ENCODE measurements at places on chromosomes 13 and 19.

DNA sequence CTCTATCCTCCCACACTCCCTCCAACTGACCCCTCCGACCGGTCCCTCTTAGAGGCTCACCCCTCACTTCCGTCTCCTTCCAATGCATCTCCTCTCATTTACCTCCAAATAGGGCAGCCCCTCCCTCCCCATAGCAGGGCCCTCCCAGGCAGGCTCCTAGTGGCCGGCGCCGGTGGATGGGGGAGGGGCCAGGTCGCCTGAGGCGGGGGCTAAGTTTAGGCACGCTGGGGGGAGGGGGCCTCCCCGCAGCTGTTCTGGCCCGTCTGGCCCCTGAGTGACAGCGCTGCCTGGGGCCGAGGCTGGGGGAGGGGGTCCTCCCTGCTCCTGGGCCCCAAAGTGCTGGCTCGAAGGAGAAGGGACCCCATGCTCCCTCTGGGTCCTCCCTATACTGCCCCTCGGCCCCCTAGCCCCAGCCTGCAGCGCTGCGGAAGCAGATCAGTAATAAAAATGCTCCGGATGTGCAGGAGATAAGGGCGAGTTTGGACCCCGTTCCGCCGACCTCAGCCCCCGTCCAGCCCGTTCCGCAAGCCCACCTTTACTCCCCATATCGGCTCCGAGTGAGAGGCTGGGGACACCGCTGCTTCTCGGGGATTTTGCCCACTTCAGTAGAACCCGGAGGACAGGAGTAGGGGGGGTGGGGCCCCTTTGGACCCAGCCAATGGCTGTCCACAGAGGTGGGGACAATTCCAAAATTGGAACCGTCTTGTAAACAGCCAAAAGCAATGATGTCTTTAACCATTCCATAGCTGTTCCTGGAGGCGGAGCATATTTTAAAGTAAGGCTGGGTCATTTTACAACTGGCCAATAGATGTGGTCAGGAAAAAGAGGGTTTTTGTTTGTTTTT lies 4.0 kb downstream of the RTN2 start:
- no peak for DNase-seq

DNA sequence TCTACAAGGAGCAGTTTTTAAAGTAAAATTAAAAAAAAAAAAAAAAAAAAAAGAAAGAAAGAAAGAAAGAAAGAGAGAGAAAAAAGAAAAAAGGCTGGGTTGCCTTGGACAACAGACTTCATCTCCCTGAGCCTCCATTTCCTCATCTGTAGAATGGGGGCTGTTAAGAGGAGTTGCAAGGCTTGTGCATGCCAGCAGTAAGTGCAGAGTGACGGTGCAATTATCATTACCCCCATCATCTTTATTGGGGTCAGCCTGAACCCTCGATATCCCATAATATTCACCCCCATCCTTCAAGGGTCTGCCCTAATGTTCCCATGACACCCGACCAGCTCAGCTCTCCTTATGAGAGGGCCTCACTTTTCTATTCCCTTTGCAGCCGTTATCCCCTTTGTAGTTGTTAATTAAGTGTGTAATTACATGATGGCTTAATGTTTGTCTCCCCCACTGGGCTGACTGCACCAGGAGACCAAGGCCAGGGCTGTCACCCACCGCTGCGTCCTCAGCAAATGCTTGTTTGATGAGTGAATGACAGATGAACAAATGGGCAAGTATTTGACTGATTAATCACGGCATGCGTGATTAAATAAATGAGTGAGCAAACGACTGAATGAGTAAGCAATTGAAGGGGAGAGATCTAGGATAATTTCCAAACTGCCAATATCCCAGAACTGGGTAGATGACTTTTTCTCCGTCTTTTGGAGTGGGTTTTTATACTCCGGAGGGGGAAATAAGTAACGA lies 10.1 kb downstream of the FOSB start:
- DNase-seq, result no peak

GRCh38 chr13:92054389-92054788 lies 656.0 kb downstream of the GPC5 start:
- no peak for DNase-seq

DNA sequence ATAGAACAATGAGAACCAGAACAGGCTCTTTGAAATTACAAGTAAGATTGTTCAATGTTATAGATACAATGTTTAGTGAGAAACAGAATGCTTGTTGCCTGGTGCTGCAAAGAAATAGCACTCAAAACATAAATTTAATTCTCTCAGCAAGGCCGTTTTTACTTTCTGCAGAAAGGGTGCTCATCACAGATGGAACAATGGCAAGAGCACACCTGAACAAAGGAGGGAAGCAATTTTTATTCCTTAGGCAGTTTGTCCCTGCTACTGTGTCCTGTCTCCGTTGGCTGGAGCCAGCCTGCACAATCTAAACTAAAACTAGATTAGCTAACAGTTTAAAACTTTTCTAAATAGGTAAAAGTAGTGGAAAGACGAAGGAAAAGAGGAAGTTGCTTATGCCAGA lies 10.4 kb upstream of the ZNF8 start:
- no peak for DNase-seq

DNA sequence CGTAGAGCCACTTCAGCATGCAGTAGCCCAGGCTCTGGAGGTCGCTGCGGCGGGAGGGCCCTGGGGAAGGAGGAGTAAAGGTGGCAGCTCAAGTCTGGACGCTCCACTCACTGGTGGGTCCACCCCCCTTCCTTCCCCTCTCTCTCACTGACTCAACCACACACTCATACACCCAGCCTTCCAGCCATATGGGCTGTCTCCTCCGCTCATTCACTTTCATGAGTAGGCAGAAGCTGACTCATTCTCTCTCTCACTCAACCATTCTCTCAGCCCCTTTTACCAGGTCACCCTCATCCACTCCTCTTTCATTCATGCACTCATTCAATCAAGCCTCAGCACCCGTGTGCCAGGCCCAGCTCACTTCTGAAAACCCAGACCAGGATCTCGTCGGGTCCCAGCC lies 27.5 kb upstream of the SIGLEC11 start:
- DNase-seq, result no peak

DNA sequence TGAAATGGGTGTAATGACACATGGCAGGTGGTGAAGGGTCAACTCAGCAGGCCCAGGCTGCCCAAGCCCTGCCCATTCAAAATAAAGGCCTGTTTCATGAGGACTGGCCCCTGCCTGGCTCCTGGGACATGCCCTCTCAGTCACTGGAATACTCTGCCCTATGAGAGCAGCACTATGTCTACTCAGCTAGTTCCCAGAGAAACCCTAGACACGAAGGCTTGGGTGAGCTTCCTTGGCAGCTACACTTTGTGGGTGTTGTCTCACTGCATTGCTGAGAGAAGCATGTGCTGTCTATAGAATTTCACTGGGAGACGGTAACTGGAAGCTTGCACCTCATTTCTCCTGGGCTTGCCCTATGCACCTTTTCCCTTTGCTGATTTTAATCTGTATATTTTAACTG lies 752.8 kb downstream of the LIG4 start:
- no peak for DNase-seq

- no peak for DNase-seq
Measured at GRCh38 chr19:9040131-9040530, 29.9 kb upstream of the MUC16 start.

DNA sequence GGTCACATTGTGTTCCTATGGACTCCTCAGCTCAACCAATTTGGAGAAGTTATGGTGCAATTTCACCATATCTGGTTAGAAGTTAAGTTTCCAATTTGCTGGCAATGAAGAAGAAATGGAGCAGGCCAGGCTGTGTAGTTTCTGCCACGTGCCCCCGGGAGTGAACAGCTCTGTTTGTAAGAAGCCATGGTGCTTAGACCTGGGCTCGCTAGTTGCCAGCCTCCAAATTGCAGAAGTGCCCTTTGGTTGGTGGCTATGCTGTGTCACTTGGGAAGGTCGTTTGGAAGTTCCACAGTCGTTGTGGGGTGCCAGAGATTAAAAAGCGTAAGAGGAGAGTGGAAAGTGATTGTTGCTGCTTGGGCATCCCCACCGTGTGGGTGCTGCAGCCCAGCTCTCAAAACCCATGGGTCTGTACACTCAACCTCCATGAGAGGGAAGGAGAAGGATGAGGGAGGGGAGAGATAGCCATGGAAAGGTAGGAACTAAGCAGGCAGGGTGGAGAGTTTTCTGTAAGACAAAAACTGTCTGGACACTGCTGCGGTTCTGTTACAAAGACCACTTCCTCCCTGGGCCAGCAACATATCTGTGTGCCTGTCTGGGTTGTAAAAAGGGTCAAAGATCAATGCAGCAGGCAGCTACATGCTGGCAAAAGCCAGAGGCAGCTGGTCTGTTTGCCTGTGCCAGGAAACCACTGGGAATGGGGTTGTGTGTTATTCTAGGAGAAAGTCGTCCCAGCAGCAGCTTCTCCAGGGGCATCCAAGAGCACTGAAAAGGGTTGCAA lies 10.8 kb downstream of the ALOX5AP start:
- DNase-seq, result no peak

DNA sequence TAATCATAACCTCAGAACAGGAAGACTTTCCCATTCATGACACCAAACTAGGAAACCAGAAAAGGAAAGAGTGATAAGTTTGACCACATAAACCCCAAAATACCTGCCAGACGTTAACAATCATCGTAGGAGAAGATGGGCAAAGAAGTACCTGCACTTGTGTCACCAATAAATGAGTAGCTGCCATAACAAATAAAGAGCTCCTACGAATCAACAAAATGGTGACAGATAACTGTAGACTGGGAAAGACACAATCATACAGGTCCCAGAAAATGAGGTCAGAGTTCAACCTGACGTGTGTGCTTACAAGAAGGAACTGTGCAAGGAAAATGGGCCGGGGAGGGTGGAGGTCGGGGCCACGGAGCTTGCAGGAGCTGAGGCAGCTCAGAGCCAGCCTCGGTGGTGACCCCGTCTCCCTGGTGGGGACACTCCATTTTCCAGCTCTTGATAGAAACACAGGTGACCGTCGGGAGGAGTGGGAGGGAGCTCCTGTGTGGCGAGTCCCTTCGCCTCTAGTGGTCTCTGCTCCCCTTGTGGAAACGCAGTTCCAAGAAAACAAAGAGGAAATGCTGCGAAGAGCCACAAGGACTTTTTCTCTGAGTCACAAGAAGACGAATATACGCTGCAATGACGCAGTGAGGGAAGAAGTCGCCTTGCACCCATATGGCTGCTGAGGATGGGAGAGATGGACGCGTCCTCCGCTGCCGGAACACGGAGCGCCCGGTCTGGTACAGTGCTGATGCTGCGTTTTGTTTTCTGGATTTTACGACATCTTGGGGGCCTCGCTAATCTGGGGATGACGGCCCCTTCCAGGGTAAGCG lies 9.5 kb downstream of the PIP5K1C start:
- no peak for DNase-seq

Measured in activated naive CD4-positive, alpha-beta T cell (primary cell).